ENCODE measurements at places on chromosomes 3 and 15. TPM values are rescaled to one million over a fixed set of nuclear protein-coding genes. Genes with fewer than 3 reads are reported as not detected.

FBXW12 gene
- 0.14 TPM for total RNA-seq

- no peak for DNase-seq
These were observed 802 bp downstream of the RCN2 start for GRCh38 chr15:76932135-76932966.

- DNase-seq = no peak
These were observed 322.5 kb downstream of the MAGI1 start for GRCh38 chr3:65716071-65716751.

DNA sequence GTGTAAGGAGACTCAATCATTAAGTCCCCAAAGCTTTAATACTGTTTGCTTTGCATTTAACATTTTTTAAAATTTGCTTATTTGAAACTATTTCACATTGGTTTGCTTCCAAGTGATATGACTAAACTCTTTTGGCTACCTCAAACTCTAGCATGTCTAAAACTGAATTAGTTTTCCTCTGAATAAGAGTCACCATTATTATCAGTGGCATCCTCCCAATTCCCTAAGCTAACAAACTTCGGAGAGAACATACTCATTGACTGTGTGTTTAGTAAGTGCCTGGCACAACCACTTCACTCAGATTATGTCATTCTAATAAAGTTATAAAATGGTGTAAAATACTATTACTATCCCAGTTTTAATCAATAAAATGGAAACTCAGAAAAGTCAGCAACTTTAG lies 21.9 kb downstream of the ATOSA start:
- DNase-seq = no peak

ZNF620 gene
- total RNA-seq = 4.9 TPM

- no peak for DNase-seq
These were observed 87.9 kb downstream of the DNAJB8 start for GRCh38 chr3:128378631-128379347.

GRCh38 chr3:15120986-15121385 lies 22.0 kb upstream of the RBSN start:
- no peak for DNase-seq

GRCh38 chr3:23611737-23612295 lies 193.9 kb upstream of the UBE2E1 start:
- DNase-seq = no peak

- no peak for DNase-seq
These were observed at the start of gene STRA6 for GRCh38 chr15:74202452-74203401. STRA6 (minus strand) TSS chr15:74202787; CDS start chr15:74202267, 520 bp downstream.

- DNase-seq = no peak
These were observed 314.2 kb upstream of the MCTP2 start for GRCh38 chr15:93917181-93917580.
